ENCODE measurements at places on chromosomes 12 and 14. TPM values are rescaled to one million over a fixed set of nuclear protein-coding genes. Genes with fewer than 3 reads are reported as not detected.

GRCh38 chr12:102913453-102914226 lies 3.4 kb downstream of the PAH start:
- DNase-seq = no peak

GRCh38 chr12:20528208-20528607 lies 159.9 kb downstream of the PDE3A start:
- no peak for DNase-seq

The GYS2 gene
- total RNA-seq = not detected

GRCh38 chr12:53344487-53344823 lies 8.3 kb upstream of the SP7 start:
- DNase-seq = no peak

- DNase-seq = no peak
These were observed 10.5 kb downstream of the RNASE6 start for GRCh38 chr14:20791597-20791996.

DNA sequence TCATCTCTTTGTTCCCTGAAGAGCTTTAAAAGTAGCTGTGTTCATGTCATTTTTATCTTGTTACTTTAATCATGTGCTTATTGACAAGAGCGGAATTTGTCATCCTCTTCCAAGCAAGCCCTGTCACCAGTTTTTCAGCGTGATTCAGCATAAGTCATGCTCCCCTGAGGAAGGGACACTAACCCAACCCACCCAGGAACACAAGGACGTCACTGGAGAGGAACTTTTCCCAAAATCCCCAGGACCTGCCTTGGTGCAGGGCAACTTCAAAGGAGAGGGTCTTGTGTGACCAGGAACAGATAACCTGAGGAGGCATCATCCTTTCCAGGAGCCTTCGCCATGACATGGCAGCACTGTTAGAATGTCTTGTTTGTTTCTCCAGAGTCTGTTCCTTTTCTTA lies 107.1 kb upstream of the DIO3 start:
- no peak for DNase-seq

The KLHL33 gene
- total RNA-seq = 0.70 TPM

The LRRC43 gene
- 0.81 TPM for total RNA-seq

GRCh38 chr12:45402288-45402687 lies 186.4 kb downstream of the ANO6 start:
- no peak for DNase-seq

The IL22 gene
- total RNA-seq = not detected

DNA sequence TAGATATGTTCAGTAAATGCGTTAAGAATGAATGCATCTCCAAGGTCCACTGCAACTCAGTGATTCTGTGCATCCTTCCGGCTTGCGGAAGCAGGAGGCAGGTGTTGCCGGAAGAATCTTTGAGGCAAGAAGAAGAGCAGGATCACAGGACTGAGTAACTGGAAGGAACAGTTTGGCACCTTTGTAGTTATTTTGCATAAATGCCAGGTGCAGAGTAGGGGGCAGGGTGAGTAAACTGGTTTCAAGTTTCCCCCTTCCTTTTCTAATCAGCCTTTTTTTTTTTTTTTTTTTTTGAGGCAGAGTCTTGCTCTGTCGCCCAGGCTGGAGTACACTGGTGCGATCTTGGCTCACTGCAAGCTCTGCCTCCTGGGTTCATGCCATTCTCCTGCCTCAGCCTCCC lies 22.3 kb downstream of the DYRK4 start:
- no peak for DNase-seq

GRCh38 chr12:59637692-59638070 lies 41.9 kb downstream of the SLC16A7 start:
- no peak for DNase-seq
